ENCODE measurements at places on chromosomes 16 and 17.

- no peak for DNase-seq
Measured at GRCh38 chr16:8172551-8172950, 417.8 kb downstream of the TMEM114 start.

DNA sequence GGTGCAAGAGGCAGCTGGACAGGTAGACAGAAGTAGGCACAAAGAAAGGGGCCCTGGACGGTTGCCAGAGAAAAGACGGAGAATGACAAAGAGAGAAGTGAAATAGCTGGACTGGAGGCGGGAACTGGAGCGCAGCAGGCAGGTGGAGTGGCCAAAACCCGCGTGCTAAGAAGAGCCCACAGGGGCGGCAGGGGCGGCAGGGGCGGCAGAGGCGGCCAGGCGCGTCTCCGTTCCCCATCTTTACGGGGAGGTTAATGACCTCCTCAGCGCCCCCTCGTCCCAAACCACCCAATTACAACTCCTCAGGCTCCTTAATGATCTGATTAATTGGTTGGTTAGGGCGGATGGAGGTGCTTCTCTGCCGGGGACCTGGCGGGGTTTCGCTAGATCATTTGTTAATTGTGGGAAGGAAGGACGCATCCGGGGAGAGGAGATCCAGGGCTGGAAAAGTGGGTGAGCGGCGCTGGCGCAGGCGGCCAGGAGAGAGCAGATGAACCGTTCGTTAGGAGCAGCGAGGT lies 15.4 kb upstream of the HOXB9 start:
- no peak for DNase-seq

DNA sequence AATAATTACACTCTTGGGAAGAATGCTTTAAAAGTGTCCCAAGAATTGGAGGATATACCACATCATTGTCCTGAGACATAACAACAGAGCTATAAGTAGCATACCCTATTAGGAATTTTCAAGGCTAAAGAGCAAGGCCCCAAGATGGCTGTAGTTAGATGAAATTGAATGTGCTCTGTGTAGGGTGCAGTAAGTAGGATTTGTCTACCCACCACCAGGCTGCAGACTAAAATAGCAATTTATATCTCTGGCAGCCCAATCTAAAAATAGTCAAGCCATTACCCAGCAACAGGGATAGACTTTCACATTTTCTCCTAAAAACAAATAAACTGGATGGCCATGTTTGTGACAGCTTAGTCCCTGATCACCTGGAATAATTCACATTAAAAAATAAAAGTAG lies 5.6 kb downstream of the MMD start:
- no peak for DNase-seq

DNA sequence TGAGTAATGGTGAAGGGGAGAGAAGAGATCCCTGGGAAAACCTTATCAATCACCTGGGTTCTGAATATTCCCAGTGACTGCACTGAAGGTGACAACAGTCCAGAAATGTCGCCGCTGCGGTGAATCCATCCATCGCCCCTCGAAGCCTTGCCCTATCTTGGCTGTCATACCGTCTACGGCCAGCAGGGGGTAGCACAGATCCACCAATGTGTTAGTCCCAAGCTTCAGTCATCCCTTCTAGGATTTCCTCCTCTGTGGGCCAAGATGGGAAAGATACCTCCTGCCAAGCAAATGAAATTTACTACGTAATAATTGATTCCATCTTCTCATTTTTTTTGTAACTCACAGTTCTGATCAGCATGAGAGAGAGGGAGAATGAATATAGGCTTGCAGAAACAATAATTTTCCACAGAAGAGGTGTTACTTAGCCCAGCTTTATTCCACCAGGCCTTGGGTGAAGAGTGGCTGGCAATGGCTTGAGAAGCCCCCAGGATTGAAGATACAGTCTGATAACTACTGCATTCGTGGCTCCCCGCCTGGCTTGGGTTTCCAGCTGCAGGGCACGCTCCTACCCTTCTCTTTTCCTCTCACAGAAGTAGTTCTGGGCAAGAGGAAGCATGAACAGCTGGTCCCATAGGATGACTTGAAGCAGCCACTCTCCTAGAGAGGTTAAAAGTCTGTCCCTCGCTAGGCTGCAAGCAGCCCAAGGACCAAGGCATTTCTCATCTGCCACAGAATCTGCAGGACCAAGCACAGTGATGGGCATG lies 2.6 kb upstream of the FMNL1 start:
- peak; percentile 80 for DNase-seq

- no peak for DNase-seq
Measured at GRCh38 chr16:85541980-85542900, 70.9 kb upstream of the GSE1 start.

All from effector memory CD4-positive, alpha-beta T cell (primary cell).